Naive thymus-derived CD8-positive, alpha-beta T cell (primary cell): ENCODE measurements at places on chromosomes 7 and 10. TPM values are rescaled to one million over a fixed set of nuclear protein-coding genes. Genes with fewer than 3 reads are reported as not detected.

- H3K4me3 ChIP-seq = no peak overlapping the region
- peaks cover 21% of the 10 kb centered on the region for H3K27me3 ChIP-seq
- no peak for DNase-seq
- peaks cover 2% of the 10 kb centered on the region for H3K4me1 ChIP-seq
- H3K27ac ChIP-seq = no peak overlapping the region
These were observed 139.1 kb upstream of the PFKP start for GRCh38 chr10:2927958-2928840.

GRCh38 chr10:17787087-17787961 lies 21.8 kb upstream of the MRC1 start:
- H3K4me3 ChIP-seq = no peak overlapping the region
- H3K4me1 ChIP-seq = no peaks in the 10 kb centered on the region
- no peak for DNase-seq
- no peaks in the 10 kb centered on the region for H3K27me3 ChIP-seq
- no peak overlapping the region for H3K27ac ChIP-seq

DNA sequence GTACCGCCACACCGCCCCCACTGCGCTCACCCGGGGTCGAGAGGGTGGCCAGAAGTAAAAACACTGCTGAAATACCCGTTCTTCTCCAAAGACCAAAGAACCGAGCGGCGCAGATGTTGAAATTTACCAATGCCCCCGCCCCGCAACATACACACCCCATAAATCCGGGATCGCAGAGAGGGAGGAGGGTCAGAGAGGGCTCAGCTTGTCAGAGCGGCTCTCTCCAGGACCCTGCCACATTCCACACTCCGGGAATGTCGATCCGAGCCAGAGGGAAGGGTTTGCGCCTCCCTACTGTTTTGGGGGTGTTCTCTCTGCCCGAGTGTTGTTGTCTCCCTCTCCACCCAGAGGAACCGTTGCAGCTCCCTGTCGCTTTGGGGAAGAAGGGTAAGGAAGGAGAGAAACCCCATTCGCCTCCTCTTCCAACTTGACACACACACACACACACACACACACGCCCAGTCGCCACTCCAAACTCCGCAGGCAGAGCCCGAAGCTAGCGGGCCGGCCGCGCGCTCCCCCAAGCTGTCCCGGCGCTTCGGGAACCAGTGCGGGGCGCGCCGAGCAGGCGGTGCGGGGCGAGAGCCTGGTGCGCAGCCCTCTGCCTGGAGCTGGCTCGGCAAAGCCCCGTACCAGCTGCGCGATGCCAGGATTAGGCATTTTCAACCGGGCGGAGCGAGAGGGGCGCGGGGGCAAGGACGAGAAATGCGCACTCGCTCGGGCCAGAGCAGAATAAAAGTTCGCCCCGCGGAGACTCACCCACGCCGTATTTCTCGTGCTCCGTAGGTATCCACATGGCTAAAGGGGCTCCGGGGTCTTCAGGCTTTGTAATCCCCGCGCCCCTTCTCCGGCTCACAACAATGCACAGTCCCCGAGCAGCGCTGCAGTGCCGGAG lies 609 bp downstream of the DOCK4 start:
- H3K27me3 ChIP-seq = peaks cover 40% of the 10 kb centered on the region
- no peak overlapping the region for H3K27ac ChIP-seq

PLA2G12B gene
- polyA plus RNA-seq = not detected

INSYN2A gene
- not detected for polyA plus RNA-seq
